ENCODE measurements at places on chromosomes 7 and 10.

DNA sequence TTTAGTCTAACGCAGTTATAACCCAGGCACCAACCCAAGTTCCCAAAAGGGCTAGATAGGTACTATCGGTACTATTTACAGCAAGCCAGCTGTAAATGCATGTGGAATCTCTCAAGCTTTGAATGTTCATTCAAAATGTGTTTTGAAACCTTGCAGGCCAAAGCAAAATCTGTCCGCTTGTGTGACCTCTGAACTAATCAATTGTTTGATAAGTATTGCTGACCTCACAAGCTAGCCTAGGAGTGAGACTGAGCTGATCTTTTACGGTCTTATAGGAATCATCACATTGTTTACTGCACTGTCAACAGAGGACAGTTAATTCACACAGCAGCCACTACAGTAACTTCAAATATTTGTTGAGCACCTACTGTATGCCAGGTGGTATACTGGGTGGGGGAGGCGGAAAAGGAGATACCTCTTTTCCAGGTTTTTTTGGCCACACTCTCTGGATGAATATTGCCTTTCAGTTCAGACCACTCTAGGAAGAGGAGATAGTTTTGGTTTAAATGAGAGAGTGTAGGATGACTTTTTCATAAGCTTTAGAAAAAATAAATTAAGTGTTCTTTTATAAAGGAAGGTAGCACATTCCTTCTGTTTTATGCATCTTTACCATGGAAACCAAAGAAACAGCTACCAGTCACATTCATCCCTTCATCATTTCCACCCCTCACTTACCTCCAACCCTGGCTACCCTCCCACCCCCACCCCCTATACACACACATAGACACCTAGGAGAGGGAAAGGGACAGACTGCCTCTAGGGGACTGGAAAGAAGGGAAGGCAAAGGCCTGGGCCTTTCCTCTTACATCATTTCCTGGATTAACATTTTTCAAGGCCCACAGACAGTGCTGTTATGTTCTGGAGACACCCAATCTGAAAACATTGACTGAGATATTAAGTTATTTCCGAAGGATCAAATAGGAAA, 2.4 kb downstream of the PAPSS2 start:
- no peak for DNase-seq

DNA sequence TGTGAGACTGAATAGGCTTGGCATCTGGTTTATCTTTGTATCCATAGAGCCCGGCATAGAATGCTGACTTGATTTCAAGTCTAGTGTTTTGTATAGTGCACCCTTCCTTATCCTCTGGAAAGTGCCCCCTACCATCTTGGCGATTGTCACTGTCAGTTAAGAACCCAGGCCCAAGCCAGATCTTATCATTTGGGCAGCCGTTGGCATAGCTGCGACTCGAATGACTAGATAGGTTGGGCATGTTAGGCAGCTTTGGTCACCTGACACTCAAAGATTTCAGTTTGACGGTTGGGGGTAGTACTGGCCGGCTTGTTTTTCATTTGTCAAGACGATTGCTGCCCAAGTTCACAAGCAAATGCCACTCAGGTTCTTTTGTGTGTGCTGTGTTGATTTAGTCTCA, 6.6 kb downstream of the NIPSNAP2 start:
- no peak for DNase-seq

- DNase-seq: no peak
Measured at GRCh38 chr10:15222511-15222910, 54.0 kb upstream of the NMT2 start.

DNA sequence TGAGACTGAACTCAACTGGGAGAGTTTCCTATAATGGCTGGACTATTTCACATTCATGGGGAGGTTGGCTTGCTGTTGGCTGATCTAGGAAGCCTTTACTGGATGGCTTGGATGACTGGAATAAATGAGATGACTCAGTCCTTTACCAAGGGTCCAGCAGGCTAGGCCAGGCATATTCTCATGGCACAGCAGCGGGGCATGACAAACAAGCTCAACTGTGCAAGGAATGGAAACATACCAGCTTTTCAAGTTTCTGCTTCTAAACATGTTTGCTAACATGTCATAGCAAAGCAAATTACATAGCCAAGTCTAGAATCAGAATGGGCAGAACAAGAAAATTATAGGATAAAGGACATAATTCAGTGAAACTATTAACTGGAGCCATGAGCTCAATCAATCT, 46.8 kb upstream of the CRTAC1 start:
- no peak for DNase-seq

- DNase-seq: peak; percentile 56
Measured at GRCh38 chr7:79452032-79452494, 1.4 kb downstream of the MAGI2 start.

GRCh38 chr10:58177362-58177947, 90.2 kb downstream of the IPMK start:
- DNase-seq: no peak

GRCh38 chr7:143237366-143237765, 15.5 kb downstream of the TAS2R40 start:
- no peak for DNase-seq

DNA sequence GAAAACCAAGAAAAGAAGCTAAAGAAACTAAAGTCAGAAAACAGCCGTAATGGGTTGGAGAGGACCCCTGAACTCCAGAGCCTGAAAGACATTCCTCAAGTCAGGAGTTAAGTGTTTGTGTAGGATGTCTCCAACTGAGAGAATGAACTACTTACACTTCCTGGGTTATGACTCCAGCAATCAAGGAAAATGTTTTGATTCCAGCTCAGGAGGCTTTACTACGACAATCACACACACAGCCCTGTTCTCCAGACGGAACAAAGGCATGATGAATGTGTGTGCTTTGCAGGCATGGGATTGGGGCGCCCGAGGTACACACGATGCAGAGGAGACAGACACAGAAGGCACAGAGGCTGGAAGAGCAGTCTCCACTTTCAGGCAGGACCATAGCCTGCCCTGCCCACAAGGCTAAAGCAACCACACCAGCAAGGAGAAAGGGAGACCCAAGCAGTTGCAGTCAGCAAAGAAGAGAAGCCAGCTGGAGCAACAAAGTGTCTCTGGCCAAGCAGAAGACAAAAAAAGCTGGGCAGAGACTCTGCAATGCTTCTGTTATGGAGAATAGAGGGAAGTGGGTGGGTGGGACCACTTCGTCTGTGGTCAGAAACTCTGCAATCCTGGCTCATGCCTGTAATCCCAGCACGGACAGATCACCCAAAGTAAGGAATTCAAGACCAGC, 89.1 kb downstream of the GRB10 start:
- no peak for DNase-seq

DNA sequence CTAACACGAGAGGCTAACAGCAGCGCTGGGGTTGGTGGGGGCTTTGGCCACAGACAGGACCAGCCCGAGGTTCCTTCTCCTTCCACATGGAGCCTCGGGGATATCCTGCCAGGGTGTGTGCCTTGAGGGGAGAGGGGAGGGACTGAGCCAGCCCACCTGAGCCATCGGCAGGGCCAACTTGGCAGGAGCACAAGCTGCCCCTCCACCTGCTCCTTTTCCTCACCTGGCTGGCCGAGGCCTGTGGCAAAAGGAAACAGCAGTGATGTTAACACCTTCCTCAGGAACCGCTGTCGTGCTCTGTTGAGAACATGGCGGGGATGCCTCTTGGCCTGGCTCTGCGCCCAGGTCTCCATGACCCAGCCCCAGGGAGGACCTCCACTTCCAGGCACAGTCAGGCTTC, 255.1 kb upstream of the PPP2R2D start:
- DNase-seq: no peak

DNA sequence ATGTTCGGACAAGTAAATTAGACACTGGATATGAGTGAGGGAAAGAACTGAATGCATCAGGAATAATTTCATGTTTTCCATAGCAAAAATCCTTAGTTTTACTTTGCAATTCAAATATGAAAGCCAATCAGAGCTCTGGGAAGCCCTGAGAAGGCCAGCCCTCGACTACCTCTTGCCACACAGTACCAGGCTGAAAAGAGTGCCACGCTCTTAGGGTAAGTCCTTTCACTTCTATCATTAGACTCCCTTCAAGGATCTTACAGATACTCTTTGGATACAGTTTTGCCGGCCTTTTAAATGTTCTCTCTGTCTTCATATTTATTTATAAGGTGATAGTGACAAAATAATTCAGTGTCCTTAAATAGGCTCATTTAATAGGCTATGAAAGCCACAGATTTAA, 1.9 kb downstream of the COBL start:
- no peak for DNase-seq

DNA sequence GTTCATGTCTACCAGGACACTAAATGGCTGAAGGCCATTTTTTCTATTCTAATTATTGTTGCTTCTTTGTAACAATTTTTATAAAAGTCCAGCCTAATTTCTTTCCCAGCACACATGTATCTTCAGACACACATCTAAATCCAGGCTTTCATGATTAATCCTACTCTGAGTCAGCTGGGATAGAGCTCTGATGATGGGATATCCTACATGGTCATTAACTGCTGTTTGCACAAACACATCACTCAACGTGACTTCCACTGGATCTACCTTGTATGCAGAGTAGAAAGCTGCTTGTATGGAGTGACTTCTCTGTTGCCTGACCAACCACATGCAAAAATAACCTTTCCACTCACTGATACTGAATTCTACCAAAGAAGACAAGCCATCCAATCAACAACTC, 260.9 kb downstream of the AHR start:
- DNase-seq: no peak

DNA sequence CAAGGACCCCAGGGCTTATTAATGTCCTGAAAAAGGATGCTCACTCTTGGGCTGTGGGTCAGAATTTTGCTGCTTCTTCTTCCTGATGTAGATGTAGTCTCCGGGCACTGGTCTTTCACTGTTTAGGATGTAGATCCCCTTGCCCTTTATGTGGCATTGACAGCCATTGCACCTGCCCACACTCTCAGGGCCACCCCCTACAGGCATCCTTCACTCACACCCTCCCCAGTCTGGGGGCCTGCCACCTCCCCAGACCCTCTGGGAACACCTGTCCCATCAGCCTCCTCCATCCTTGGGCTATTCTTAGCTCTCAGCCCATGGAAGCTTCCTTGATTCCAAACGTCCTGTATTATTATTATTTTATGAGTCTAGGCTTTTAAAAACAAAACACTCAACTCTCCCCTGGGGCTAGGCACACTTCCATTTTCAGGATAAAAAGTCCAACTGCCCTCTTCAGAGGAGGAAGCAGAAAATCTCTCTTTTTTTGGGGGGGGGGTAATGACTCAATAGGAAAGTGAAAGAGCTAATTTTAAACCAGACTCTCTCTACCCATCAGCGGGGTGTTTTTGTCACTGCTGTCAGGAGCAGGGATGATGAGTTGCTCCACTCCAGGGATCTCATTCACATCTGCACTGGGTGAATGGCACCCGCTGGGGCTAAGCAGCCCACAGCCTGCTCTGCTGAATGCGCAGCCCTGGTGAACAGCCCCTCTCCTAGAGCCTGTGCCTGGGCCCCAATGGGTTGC, 11.5 kb upstream of the KLRG2 start:
- DNase-seq: no peak

GRCh38 chr7:104845557-104845956, 168.4 kb upstream of the KMT2E start:
- DNase-seq: no peak

GRCh38 chr7:37284805-37285231, 163.8 kb downstream of the ELMO1 start:
- peak; percentile 51 for DNase-seq

- no peak for DNase-seq
Measured at GRCh38 chr10:88989824-88990383, 694 bp upstream of the FAS start.

DNA sequence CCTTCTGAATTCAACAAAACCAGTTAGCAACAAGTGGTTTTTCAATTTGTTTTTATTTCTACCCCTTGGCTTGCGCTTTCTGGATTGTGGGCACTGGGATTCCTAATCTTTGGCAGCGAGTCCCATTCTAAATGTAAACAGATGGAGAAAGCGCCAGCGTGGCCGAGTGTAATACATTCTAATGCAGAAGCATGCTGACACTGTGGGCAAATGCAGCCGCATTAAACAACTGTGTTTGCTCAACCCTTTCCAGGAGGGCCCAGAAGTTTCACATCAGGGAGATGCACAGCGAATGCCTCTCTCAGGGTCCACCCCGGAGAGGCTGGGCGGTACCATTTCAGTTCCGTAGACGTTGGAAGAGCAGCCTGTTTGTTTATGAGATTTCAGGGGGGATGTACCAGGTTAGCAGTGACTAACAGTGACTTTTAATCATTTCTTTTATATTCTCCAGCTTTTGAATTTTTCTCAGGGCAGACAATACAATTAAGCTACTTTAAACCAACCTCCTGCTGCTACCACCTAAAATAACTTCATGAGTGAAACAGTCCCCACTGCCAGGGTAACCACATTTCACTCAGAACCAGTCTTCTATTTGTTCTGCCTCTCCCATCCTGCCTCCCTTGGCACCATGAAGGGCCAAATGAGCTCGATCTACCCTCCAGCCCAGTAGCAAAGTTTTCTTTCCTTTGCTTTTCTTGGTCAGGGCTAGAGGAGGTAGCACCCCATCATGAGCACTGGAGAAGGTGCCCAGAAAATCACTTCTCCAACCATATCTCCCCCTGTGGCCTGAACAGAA, 164.2 kb upstream of the ITGB1 start:
- DNase-seq: no peak

GRCh38 chr10:32938554-32939061, 19.4 kb downstream of the ITGB1 start:
- no peak for DNase-seq

- DNase-seq: no peak
Measured at GRCh38 chr10:127834221-127834620, 58.5 kb downstream of the CLRN3 start.

DNA sequence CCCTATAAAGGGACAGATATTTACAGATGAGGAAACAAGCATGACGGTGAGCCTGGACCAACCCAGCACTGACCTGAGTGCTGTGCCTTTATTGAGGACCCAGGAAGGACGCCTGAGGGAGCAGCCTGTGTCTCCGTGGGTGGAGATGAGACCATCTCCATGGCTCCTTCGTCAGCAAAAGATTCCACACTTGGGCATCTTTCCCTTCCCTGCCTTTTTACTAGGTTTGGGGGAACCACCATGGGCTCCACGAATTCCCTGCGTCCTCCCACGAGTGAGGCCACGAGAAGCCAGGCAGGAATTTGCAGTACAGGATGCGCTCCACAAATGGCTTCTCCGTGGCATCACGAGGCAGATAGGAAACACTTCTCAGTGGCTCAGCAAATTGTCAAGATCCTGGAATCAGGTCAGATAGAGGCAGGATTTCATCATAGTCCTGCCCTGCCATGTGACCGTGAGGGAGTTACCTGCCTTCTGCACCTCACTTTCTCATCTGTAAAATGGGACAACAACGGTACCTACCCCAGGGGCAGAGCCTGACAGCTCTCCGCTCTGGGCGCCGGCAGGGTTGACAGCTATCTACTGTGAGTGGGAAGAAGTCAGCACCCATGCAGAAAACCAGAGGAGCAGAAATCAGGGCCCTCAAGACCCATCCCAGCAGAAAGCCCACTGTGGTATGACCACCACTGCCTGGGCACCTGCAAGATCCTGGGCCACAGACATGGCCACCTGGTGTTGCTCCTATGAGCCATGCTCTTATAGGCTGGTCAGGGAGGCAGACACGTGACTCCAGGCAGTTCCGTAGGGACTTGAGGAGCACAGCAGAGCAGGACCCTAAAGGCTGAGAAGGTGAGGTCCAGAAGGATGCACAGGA, 80.1 kb downstream of the GRID1 start:
- DNase-seq: peak; percentile 13

- no peak for DNase-seq
Measured at GRCh38 chr7:138304071-138304320, 156.1 kb upstream of the TRIM24 start.

- DNase-seq: no peak
Measured at GRCh38 chr10:71127773-71128172, 84.6 kb upstream of the UNC5B start.

- no peak for DNase-seq
Measured at GRCh38 chr7:138460176-138460648, at the start of gene TRIM24. TSS of gene TRIM24 (plus strand) at chr7:138460259. CDS start at chr7:138460549, 290 bp downstream.

- DNase-seq: no peak
Measured at GRCh38 chr10:79402625-79402946, 42.8 kb downstream of the ZCCHC24 start.

Data from mesothelial cell of epicardium (in vitro differentiated cells).